Activated CD4-positive, alpha-beta T cell treated with anti-CD3 and anti-CD28 coated beads for 1 hour (primary cell): ENCODE measurements at places on chromosomes 12 and 14.

GRCh38 chr12:102960766-102961465 is 3.4 kb downstream of the ASCL1 start:
- DNase-seq = no peak

DNA sequence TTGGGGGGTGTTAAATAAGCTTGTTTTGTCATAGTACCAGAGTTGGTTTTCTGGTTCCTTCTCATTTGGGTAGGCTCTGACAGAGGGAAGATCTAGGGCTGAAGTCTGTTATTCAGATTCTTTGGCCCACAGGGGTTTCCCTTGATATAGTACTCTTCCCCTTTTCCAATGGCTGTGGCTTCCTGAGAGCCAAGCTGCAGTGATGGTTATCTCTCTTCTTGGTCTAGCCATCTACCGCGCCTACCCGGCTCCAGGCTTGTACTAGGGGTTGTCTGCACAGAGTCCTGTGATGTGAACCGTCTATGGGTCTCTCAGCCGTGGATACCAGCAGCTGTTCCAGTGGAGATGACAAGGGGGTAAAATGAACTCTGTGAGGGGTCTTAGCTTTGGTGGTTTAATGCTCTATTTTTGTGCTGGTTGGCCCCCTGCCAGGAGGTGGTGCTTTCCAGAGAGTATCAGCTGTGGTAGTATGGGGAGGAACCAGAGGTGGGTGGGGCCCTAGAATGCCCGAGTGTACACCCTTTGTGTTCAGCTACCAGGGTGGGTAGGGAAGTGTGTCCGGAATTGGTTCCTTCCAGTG is 209.7 kb downstream of the GPHN start:
- DNase-seq = no peak

GRCh38 chr12:41715256-41715655 is 429.4 kb downstream of the GXYLT1 start:
- DNase-seq = no peak

DNA sequence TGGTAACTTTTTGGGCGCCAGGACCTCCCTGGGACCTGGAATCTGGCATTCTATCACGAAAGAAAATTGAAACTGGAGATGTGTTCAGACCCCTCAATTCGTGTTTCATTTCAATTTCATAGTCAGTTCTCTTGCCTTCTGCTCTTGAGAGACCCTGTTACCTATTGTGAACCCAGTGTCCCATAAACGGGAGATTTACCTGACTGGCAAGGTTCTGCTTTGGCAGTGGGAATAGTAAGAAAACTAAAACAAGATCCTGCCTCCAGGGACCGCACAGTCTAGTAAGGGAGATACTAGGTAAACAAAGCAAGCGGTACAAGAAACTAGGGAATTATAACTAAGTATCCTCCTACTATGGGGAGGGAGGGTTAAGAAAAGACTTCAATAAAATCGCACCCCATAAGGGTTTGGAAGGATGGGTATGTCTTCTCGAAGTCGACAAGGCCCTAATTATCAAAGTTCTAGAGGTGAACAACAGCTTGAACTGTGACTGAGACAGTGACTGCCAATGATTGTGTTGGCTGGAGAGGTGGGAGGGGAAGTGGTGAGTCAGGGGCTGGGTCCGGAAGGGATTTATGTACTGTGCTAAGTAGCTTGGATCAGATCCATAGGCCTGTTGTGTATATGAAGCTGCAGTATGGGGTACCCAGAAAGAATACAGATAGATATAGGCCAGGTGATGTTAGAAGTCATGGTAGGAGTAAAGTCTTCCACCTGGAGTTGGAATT is 754 bp downstream of the ACSS3 start:
- no peak for DNase-seq

GRCh38 chr12:71871116-71871515 is 31.6 kb downstream of the TBC1D15 start:
- DNase-seq = no peak

DNA sequence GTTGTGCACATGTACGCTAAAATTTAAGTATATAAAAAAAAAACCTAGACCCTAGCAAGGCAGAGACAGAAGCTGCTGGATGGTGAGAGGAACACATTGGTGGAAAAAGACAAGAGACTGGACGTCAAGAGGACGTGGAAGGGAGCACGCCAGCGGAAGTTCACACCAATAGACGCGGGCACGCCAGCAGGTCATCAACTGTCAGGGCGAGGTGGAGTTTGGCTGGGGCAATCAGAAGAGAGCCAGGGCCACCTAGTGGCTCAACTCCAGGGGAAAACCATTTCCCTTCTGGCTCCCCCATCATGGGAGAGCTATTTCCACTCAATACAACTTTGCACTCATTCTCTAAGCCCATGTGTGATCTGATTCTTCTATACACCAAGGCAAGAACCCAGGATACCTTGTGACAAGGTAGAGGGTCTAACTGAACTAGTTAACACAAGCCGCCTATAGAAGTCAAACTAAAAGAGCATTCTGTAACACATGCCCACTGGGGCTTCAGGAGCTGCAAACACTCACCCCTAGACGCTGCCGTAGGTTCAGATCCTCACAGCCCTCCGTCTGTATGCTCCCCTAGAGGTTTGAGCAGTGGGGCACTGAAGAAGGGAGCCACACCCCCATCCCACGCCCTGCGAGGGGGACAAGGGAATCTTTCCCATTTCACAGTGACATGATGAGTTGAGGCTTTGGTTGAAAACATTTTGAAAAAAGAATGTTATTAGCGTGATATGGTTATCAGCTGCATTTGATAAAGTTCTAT is 702.7 kb downstream of the TMTC2 start:
- no peak for DNase-seq

DNA sequence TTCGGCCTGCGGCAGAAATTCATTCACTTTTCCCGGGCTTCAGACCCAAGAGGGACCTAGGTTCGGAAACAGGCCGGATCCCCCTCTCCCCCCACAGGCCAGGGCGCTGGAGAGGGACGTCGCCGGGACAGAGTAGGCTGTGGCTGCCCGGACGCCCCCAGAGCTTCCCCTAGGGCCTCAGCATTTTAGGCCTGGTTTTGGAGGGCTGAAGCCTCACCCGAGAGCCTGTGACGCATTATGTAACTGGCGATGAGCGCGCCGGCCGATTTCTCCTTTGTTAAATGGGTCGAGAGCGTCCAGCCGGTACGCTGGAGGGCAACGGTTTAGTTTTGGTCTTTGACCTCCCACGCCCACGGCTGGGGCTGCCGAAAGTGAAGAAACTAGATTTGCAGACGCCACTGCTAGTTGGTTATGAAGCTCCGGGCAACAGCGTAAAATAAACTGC is 657 bp downstream of the PEBP1 start:
- DNase-seq = peak; percentile 9

DNA sequence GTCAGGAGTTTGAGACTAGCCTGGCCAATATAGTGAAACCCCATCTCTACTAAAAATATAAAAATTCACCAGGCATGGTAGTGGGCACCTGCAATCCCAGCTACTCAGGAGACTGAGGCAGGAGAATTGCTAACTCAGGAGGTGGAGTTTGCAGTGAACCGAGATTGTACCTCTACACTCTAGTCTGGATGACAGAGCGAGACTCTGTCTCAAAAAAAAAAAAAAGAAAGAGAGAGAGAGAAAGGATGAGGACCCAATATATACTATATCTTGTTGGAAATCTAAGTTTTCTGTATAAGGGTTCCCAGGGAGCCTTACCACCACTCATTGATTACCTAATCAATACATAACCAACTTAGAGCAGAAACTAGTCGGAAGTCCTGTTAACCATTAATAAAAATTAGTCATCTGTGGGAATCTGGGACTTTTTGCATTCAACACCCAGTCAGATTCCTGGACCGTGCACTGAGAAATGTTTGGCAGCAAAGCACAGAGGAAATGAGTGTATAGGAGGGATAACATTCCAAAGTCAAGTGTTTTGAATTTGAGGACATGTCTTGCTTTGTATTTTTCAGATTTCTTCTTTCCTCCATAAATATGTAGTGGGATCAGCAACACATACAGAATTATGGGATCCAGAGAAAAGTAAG is 44.8 kb upstream of the NR2C1 start:
- no peak for DNase-seq

DNA sequence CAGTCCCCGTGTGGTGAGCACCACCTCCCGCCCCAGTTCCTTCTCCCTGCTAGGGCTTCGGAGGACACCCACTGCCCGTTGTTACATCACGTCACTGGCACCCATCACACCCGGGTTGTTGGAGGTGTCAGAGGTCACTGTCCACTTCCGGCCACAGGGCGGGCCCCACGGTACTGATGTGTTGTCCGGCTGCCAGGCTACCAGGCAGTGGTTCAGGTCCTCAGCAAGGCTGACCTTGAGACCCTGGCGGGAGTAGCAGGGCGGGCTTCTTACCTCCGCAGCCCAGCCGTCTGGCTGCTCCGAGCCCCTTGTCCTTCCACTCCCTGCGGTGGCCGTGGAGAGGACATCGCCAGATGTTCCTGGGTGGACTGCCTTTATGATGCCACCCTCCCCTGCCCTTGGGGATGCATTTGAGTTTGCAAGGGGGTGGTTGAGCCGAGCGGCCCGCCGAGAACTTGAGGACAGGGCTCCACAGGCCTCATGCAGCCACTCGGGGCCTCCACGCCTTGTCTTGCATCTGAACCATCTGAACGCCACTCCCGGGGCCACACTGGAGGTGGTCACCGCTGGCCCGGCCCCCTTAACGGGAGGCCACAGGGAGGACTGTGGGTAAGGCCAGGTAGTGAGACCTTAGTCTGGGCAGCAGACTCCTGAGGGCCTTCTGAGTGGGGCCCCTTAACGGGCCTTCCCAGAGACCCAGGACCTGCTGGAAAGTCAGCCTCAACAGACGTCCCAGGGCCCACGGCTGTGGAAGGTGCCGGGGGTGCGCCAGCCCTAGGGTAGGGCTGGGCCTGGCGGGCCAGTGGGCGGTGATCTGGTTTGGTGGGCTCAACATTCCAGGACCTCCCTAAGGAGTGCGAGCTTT is 27.1 kb upstream of the PLD4 start:
- DNase-seq = no peak

GRCh38 chr14:89908712-89909450 is 45.6 kb downstream of the EFCAB11 start:
- no peak for DNase-seq

DNA sequence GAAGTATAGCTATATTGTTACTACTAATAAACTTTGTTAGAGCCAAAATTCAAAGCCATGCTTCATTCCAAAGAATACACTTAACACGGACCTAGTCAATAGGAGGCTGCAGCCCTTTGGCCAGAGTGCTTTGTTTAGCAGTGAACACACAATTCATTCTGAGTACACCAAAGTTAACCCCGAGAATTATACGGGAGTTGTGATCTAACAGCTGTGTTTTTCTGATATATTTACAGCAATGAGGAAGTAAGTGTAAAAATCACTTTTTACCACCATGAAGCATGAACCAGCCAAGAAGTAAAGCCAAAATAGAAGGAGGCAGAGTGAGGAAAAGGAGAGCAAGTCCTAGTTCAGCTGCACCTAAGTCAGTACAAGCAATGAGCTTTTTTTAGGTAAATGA is 156.8 kb upstream of the PDE3A start:
- no peak for DNase-seq

DNA sequence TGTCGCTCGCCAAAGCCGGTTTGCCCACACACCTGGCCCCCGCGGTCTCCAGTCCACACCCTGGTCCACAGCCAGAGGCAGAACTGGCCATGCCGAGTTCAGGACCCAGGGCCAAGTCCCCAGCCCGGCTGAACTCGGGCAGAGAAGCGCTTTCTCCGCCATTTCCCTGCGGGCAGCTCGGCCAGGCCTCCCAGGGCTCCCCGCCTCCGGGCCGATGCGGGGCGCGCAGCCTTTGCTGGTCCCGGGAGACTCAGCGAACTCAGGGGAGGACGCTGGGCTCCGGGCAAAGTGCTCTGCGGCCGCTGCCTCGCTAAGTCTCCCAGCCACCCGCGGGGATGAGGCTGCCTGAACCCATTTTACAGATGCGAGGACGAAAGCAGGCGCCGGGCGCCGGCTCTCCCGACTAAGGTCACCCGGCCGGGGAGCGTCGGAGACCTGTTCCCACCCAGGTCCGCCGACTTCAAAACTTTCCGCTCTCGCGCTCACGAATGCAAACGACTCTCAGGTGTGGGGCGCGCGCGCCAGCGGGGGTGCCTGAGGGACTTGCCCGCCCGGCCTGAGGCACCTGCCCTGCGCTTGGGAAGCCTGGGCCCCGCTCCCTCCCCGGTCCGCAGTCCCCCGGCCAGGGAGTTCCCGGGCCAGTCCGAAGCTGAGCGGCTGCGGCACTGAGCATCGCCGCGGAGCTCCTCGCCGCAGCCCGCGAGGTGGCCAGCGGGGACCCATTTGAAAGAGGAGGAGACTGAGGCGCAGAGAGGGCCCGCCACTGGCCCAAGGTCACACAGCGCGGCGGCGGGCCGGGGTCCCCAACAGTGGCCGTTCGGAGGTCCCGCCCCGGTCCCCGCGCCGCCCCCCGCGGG is 627 bp downstream of the TESC start:
- no peak for DNase-seq

DNA sequence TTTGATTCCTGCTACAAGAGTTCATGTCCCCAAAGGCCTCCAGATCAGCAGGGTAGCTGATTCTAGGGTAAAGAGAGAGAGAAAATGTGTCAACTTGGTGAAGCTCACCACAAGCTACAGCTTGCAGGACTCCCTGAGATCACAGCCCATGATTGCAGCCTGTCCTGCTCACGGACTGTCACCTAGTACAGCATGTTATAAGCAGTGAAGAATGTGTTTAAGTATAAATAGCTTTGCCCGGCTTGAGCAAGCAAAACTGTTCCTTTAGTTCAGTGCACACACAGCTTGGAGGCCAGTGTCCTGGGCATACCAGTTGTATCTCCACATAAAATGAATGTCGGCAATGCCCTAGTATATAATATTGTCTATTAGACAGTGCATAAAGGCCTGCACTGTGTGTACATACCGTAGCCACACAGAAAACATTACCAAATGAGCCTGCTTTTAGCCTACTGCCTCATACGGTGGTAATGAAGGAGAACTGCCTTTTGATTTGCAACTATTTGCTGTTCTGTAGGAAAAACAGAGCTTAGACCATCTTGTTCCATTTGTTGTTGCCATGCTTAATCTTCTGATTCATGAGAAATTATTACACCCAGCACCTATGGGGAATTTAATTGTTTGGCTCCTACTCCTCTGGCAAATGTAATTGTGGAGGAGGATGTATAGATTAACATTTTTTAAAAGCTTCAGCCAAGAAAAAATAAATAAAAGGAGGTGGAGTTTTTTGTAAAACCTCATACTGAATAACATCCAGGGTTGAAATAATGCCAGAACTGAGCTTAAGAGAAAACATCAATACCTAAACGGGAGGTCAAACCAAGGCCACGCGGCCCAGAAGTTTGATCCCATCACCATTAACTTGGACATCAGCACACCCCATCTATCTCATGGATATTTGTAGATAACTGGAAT is 108.1 kb upstream of the G2E3 start:
- no peak for DNase-seq

DNA sequence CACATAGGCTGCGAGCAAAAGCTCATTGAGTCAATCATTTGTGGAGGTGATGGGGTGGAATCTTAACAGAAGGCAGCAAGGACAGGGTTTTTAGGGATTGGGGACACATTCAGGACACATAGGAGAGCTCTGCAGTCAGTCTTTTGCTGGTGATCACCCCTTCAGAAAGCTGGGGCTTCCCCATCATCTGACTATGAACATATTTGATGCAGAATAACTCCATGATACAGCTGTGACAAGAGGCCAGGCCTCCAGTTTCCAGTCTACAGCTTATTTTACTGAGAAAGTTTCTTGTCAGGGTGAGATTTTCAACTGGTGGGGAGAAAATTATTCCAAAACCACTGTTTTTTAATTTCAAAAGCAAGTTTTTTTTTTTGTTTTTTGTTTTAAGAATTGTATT is 134.2 kb downstream of the TMEM30B start:
- no peak for DNase-seq

- DNase-seq = no peak
These were observed 7.3 kb downstream of the PLD4 start for GRCh38 chr14:104931771-104932675.
